ENCODE measurements at places on chromosomes 16 and 17. TPM values are rescaled to one million over a fixed set of nuclear protein-coding genes. Genes with fewer than 3 reads are reported as not detected.

RNF112 gene
- polyA plus RNA-seq: 1.1 TPM

UNK gene
- 20.0 TPM for polyA plus RNA-seq

STX1B gene
- polyA plus RNA-seq: 0.64 TPM

DNA sequence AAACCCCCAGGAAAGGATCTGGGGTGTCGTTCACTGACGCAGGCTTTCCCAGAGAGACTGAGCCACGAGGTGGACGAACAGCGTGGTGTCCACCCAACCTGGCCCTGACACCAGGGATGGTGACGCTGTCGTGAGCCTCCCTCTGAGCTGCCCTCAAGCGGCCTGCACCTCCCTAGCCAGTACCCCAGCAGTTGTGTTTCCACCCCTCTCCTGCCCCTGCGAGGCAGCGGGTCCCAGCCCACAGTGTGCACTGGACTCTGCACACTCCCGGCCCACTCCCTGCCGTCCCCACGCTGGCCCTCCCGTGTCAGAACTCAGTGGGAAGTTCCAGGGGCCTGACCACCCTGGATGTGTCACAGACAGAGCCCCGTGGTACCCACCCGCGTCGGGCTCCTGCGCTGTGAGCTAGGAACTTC is 39.8 kb downstream of the CBFA2T3 start:
- no peak for DNase-seq

All from small intestine (tissue), 16 donors.